DMS53 (cell line): ENCODE measurements at places on chromosomes 13 and 19.

- DNase-seq, result peak; percentile 18
These were observed 282.0 kb downstream of the DNAJC15 start for GRCh38 chr13:43305416-43305815.

DNA sequence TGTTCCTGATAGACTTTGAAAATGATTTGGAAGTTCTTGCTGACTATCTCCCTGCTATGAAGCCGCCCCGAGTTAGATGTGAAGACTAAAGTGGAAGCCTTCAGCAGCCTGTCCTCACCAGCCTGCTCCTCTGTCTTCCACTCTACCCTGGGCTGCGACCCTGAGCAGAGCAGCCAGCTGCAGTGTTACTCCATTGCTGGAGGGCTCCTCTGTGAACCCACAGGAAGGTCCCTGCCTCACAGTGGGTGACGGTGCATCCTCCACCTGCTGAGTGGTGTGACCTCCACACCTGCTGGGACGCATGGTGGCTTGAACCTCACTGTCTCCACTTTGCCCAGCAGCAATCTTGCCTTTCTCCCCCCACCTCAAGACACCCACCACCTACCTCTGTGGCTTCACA is 116.4 kb downstream of the IRS2 start:
- DNase-seq, result no peak

- DNase-seq, result no peak
These were observed 65.2 kb downstream of the SOX1 start for GRCh38 chr13:112132142-112132541.

GRCh38 chr13:99416411-99417121 is 84.7 kb upstream of the TM9SF2 start:
- DNase-seq, result no peak

DNA sequence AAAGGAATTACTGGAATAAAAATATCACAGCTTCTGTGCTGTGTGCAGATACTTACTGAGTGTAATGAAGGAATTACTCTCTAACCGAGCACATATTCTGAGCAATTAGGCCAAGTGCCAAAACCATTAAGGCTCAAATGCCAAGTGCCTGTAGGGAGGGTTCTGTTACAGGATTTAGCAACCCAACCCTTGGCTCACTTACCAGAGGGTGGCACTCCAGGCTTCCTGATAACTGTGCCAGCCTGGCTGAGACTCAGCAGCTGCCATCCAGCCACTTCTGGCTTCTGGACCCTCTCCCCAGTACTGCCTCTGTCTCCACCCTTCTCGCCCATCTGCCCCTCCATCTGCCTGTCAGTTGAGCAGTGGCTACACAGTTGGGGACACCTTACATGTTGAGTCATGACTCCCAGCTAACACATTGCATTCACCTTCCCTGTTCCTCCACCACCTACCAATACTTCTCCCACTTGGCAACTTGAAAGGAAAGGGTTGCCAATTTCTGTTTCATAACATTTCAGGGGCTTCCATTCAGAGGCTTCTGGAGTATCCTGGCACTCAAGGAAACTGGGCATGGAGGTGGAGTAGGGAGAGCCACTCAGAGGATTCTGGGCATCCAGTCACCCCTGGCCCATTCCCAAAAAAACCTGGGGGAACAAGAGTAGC is 110.5 kb downstream of the COG6 start:
- DNase-seq, result no peak
